ENCODE measurements at places on chromosomes 7 and 10.

DNA sequence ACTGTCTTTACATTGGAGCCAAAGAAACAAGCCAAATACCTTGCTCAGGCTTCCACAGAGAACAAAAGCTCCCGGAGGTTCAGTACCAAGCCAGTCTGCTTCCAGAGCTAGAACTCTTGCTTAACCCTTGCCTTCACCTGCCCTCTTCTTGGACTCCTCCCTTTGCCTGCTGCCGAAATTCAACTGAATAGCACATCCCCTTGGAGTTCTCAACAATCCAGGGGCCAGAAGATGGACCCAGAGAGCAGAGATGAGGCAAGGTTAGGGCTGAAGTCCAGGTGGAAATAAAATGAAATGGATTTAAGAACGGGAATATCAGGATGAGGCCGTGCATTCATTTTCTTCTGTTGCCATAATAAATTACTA lies 876 bp upstream of the PIK3AP1 start:
- peak; percentile 46 for DNase-seq

DNA sequence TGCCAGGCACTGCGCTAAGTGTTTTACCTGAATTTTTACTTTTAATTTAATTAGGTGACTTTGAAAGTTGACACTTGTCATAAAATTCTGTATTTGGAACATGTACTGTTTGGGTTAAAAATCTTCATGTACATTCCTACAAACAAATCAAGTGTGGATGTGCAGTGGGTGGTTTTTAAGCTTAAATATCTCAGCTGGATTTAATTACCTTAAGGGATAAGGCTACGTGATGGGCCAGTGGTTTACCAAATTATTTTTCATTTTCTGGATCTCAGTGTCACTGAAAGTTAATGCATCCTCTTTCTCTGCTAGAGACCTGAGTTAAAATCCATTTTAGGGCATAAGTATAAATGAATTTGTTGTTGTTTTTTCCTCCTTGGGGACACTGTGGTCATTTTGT lies 51.1 kb downstream of the EXOC4 start:
- no peak for DNase-seq

DNA sequence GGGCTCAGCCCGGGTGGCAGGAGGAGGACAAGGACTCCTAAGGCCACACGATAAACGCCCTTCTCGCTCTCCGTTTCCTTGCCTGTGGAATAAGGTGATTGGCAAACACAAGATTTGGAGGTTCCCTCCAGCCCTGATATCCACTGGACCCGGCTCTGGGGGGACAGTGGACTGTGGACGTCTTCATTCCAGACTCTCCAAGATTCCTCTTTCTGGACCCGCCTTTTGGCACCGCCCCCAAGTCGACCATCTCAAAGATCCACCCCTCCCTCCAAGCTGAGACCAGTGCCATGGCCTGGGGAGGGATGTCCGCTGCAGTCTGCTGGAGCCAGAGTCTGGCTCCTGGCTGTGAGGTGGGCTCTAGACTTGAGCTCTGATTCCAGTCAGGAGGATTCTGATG lies 23.6 kb downstream of the ZNF783 start:
- peak; percentile 87 for DNase-seq

GRCh38 chr10:14822879-14823755 lies 14.7 kb downstream of the CDNF start:
- no peak for DNase-seq

DNA sequence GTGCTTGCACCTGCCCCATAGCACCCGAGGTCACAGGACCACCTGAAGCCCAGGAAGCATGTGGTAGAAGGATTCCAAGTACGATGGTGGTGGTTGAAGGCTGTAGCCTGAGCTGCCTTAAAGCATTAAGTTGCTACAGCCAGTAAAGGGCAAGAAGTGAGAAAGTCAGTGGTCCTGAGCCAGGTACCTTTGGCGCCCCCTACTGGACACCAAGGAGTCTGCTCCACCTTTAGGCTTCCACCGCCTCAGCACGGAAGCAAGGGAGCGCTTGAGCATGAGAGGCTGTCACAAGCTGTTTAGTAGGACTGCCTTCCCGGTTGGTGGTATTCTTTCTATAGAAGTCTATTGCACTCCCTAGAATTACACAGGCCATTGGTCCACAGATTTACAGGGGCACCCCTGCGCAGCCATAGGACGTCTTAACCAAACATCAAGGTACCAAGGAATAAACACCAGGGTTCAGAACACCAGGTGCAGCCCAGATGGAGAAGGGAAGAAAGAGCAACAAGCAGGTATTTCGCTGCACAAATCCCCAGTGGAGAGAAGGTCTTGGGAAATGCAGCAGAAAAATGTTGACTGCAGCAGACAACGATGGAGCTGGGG lies 2.2 kb downstream of the CRTAC1 start:
- no peak for DNase-seq

DNA sequence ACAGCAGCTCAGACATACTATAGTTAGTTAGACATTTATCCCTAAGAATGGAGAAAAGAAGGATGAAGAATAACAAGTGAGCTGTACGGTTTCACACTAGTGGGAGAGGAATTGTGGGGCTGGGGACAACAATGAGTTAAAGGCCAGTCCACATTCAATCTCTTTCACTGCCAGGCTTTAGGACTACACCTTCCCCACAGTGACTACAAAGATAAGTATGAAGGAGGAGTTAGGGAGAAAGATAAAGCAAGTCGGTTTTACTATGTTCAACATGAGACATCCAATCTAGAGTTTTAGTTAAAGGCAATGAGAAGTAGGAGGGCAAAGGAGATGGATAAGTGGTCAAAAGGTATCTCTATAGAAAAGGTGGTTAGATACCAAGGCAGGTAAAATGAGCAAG lies 16.3 kb downstream of the ARHGAP12 start:
- DNase-seq: no peak

- DNase-seq: no peak
Observed at GRCh38 chr7:123783820-123784219, 35.0 kb upstream of the WASL start.

DNA sequence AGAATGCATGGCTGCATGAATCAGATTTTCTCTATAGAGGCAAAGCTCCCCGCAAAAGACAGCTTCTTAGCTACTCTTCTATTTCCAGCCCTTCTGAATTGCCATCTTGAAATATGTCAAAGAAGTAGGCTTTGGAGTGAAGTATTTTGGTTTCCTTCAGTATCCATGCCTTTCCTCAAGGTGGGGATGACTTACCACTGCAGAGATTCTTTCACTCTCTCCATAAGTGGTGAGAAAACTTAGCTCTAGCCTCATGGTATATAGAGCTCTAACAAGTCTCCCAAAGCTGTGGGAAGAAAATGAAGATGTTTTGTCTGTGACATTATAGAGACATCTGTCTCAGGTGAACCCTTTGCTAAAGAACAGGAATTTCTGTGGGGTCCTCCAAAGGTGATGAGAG lies 89.6 kb upstream of the ITGB1 start:
- no peak for DNase-seq

GRCh38 chr7:139068544-139069399 lies 32.9 kb upstream of the ZC3HAV1L start:
- no peak for DNase-seq

GRCh38 chr10:33612116-33612515 lies 277.6 kb upstream of the NRP1 start:
- peak; percentile 26 for DNase-seq

GRCh38 chr10:99520040-99520846 lies 12.5 kb upstream of the NKX2-3 start:
- no peak for DNase-seq

DNA sequence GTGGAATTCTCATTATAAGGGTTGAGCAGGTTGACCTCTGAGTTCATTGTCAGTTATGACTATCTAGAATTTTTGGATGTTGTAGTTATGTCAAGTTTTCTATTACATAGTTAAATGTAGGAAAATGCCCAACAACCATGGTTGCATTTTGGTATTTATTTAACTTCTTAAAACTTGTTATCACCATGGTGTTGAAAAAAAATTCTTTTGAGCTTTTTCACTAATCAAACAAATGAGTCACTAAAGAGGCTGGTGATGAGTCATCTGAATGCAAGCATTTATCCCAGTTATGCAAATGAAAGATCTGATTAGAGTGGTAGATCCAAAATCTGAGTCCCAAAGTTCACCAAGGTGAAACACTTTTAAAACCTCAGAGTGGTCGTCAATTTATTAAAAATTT lies 624.7 kb upstream of the IGFBP3 start:
- DNase-seq: no peak

DNA sequence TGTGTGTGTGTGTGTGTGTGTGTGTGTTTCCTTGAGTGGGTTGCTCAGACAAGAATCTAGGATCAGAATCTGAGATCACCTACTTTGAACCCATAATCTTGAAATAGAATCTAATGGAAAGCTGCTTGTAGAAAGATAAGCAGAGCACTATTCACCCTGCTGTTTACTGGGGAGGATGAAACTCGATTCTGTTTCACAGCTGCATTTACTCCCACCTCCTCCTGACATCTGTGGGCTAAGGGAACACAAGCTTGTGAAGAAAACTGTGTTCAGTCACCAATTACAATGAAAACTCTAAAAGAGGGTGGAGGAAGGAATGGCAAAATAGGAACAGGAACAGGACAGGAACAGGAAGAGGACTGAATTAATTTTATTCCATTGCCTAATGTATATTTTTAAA lies 269.5 kb downstream of the TSPAN12 start:
- no peak for DNase-seq

GRCh38 chr10:28558923-28559508 lies 26.1 kb downstream of the WAC start:
- no peak for DNase-seq

- DNase-seq: peak; percentile 10
Observed at GRCh38 chr10:71939861-71940474, 24.2 kb upstream of the CHST3 start.

DNA sequence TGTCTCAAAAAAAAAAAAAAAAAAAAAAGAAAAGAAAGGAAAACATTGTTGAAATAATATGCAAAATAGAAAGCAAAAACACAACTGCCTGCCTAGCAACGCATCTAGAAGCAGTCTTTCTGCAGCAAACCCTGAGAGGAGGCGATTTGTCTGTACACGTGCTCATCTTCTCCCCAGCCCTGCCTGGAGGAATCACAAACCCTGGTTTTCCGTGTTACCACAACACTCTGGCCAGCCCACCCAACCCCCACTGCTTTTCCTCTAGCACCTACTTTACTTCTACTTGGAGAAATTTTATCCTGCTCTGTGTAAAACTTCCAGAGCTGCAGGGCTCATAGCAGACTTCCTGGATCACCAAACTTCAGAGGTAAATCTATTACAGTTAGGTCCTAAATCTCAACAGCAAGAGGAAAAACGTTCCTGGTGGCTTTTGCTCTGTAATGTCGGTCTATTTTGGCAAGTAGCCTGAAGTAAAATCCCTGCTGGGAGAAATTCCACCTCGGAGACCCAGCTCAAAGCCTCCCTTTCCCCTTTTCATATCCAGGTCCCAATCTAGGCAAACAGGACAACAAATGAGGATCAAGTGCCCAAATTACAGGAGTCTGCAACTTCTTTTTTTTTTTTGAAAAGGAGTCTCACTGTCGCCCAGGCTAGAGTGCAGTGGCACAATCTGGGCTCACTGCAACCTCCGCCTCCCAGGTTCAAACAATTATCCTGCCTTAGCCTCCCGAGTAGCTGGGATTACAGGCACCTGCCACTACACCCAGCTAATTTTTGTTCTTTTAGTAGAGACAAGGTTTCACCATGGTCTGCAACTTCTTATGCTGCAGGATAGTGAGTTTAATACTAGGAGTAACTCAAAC lies 91.6 kb downstream of the DNMBP start:
- DNase-seq: peak; percentile 81

GRCh38 chr10:132176623-132177500 lies 9.9 kb upstream of the DPYSL4 start:
- DNase-seq: no peak

DNA sequence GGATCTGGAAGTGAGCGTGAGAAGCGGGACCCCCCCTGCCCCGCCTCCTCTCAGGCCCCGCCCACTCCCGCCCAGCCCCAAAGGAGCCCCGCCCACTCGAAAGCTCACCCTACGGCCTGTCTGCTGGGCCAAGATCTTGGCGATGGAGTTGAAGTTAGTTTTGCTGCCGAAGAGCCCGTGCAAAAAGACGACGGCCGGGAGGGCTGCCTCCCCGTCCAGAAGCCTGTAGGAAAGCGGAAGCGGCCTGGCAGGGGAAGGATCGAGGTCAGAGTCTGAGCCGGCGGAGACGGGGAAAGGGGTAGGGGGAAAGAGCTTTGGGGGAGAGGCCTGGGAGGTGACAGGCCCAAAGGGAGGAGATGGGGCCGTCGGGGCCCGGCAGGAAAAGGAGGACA lies 386 bp downstream of the ABHD11 start:
- no peak for DNase-seq

- DNase-seq: no peak
Observed at GRCh38 chr10:114301951-114302710, 63.1 kb downstream of the VWA2 start.

- no peak for DNase-seq
Observed at GRCh38 chr7:133940368-133940767, 186.8 kb upstream of the LRGUK start.

DNA sequence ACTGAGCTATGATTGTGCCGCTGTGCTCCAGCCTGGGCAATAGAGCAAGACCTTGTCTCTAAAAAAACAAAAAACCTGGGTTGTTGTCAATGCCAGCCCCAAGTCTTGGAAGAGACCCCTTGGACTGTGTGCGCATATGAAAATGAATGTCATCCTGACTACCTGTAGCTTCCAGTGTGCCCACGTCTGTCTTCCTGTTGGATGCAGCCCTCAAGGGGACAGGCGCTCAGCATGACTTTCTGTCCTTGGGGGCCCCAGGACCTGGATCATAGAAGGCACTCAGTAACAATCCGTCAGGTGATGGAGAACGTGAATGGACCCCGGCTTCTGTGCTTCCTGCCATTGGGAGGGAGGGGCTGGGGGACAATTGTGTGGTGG lies 9.0 kb downstream of the PRF1 start:
- no peak for DNase-seq

- no peak for DNase-seq
Observed at GRCh38 chr7:142797391-142798377, 26.9 kb downstream of the PRSS2 start.

DNA sequence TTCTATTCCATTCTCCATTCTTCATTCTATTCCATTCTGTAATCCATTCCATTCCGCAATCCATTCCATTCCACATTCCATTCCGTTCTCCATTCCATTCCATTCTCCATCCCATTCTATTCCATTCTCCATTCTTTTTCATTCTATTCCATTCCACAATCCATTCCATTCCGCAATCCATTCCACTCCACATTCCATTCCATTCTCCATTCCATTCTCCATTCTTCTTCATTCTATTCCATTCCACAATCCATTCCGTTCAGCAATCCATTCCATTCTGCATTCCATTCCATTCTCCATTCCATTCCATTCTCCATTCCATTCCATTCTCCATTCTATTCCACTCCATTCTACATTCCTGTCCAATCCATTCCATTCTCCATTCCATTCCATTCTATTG lies 85.2 kb downstream of the NSUN6 start:
- DNase-seq: no peak

DNA sequence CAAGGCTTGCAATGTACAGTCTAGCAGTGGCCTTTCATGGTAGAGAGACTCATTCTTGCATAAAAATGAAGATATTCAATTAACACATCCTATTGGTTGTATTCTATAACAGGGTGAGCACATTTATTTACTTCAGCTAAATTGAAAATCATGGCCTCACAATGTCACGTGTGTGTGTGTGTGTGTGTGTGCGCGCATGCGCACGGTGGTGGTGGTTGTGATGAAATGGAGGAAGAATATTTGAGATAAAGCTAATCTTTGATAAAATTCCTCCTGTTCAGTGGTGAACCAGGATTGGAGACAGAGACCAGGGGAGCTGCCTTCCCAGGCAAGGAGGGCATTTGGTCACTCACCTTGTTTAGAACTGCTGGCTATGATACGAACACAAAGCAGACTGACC lies 199.8 kb downstream of the DPP6 start:
- no peak for DNase-seq
